ENCODE measurements at places on chromosomes 5 and 9.
A peak's percentile ranks its signal among the peaks of the same experiment; 100 is the strongest.

GRCh38 chr5:139772089-139772791 lies 23.4 kb upstream of the PSD2 start:
- no peak for DNase-seq

DNA sequence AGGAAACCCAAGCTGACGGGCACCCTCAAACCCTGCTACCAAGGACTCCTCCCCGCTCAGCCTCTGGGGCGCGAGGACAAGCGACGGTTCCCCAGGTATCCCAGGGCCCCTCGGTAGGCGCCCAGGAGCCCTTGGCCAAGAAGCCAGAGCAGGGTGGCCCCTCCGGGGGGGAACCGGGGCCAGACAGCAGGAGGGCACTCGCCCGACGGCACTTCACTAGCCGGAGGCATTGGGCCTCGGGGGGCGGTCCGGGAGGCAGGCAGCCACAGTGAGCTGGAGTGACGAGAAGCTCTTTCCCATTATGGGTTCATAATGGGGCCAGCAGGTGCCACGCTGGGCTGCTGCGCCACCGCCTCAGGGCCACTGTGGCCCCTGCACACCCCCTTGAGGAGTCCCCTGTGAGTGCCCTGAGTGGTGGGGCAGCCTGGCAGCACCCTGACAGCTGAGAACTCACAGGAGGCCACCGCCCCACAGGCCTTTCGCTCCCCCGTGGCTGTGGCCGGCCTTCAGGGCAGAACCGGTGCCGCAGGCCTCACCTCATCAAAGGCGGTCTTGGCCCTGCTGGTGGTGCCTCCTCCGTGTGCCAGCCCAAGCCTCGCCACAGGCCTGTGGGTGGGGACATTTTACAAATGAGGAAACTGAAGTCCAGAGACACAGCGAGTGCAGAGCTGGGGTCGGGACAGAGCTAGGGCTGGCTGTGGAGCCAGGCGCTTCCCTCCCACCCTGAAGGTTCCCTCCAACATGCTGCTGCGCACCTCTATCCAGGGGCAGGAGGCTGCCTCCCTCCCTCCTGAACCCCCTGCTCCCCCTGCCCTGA lies 68.7 kb downstream of the PSMB7 start:
- DNase-seq, result no peak

- peak; percentile 54 for DNase-seq
Measured at GRCh38 chr9:27162045-27162444, 53.0 kb downstream of the TEK start.

DNA sequence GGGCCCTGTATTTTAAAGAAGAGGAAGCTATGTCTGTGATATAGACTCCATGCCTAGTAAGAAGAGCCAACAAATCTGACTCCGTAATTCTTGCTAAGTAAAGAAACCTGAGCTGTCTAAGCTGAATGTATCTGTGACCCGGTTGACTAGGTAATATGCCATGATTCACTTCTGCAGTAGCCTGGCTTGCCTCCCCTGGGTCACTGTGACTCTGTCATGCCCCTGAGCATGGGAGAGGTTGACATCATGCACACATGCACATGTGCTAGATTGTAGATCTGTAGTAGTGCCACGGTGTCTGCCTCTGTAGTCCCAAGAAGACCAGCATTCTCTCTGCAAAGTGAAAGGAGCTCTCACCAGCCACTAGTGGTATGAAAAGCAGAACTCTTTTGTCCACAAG lies 9.1 kb downstream of the SLC22A5 start:
- no peak for DNase-seq

GRCh38 chr9:124663046-124663961 lies 107.8 kb downstream of the NR6A1 start:
- DNase-seq, result no peak

DNA sequence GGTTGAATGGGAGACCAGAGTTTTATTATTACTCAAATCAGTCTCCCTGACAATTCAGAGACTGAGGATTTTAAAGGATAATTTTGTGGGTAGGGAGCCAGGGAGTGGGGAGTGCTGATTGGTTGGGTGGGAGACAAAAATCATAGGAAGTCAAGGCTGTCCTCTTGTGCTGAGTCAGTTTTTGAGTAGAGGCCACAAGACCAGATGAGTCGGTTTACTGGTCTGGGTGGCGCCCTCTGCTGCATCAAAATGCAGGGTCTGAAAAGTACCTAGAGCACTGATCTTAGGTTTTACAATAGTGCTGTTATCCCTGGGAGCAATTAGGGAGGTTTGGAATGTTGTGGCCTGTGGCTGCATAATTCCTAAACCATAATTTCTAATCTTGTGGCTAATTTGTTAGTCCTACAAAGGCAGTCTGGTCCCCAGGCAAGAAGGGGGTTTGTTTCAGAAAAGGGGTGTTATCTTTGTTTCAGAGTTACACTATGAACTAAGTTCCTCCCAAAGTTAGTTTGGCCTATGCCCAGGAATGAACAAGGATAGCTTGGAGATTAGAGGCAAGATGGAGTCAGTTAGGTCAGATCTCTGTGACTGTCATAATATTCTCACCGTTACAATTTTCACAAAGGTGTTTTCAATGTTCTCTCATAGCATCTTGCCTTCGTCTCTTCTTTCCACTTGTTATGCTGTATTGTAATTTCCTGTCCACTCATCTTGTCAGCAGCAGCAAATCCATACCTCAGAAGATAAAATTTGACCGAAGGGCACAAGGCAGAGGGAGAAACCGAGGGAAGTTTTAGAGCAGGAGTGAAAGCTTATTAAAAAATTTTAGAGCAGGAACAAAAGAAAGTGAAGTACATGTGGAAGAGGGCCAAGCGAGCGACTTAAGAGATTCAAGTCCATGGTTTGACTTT lies 59.2 kb upstream of the CLINT1 start:
- peak; percentile 85 for DNase-seq

- DNase-seq, result no peak
Measured at GRCh38 chr5:131430794-131431193, 166.9 kb downstream of the CDC42SE2 start.
